Upper lobe of right lung (tissue), 1 donor: ENCODE measurements at places on chromosomes 13 and 19.

DNA sequence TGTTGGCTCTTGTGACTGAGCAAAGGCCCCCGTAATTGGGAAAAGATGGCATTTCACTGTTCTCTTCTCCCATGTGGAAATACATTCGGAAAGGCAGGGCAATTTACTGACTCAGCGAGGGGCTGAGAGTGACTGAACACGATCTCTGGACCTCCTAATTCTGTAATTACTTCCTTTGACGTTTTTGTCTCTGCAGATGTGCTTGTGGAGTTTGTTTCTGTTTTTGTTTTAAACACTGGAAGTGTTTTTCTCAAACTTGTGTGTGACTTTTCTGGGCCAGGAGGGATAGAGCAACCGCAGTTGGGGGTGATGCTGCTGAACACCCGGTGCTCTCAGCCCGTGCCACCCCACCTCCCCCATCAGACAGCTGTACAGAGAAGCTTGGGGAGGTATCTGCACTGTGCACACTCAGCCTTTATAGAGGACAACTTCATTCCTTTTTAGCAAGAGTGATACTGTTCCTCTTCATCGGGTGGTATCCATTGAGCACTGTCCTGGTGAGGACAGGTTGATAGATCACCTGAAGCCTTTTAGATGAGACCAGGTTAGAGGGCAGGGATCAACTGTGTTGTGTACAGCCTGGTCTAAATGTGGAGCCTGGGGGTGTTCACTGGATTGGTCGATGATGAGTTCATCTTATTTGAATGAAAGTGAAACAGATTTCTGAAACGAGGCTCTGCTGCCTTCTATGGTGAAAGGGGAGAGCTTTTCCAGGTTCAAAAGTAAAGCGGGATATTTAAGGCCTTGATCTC lies 117.4 kb downstream of the ESD start:
- DNase-seq: no peak
- H3K27ac ChIP-seq: peak overlapping the region; percentile 17
- H3K4me1 ChIP-seq: peaks cover 22% of the 10 kb centered on the region
- no peaks in the 10 kb centered on the region for H3K27me3 ChIP-seq
- no peaks in the 10 kb centered on the region for H3K36me3 ChIP-seq

GRCh38 chr19:41325947-41326706 lies 16.2 kb downstream of the CCDC97 start:
- H3K4me3 ChIP-seq: peak overlapping the region; percentile 23
- no peak for DNase-seq
- peaks cover 22% of the 10 kb centered on the region for H3K36me3 ChIP-seq

- no peak overlapping the region for H3K27ac ChIP-seq
- H3K4me1 ChIP-seq: no peaks in the 10 kb centered on the region
- H3K27me3 ChIP-seq: no peaks in the 10 kb centered on the region
- no peak for DNase-seq
- no peak overlapping the region for H3K4me3 ChIP-seq
- H3K36me3 ChIP-seq: peaks cover 50% of the 10 kb centered on the region
These were observed 16.0 kb downstream of the ZNF582 start for GRCh38 chr19:56377105-56377924.

- no peaks in the 10 kb centered on the region for H3K27me3 ChIP-seq
- H3K36me3 ChIP-seq: no peaks in the 10 kb centered on the region
- no peaks in the 10 kb centered on the region for H3K4me1 ChIP-seq
These were observed 301.0 kb downstream of the TBC1D4 start for GRCh38 chr13:75180805-75181455.

DNA sequence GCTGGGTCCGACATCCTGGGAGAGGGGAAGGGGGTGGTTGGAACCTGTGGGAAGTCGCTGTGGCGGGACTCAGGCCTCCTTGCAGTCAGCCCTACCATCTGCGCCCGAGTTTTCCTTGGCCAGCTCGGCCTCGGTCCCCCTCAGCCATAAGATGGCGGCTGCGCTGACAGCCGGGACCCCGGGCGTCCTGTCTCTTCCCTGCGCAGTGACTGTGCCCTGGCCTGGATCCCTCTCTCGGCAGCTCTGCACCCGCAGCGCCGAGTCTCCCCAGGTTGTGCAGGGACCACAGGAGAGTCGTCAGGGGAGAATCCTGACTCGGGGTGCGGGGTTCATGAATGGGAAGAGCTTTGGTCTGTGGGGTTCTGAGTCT lies 345 bp downstream of the ZNF257 start:
- peak overlapping the region; percentile 54 for H3K4me3 ChIP-seq
- H3K4me1 ChIP-seq: no peaks in the 10 kb centered on the region
- H3K27me3 ChIP-seq: no peaks in the 10 kb centered on the region
- no peaks in the 10 kb centered on the region for H3K36me3 ChIP-seq
- DNase-seq: no peak

DNA sequence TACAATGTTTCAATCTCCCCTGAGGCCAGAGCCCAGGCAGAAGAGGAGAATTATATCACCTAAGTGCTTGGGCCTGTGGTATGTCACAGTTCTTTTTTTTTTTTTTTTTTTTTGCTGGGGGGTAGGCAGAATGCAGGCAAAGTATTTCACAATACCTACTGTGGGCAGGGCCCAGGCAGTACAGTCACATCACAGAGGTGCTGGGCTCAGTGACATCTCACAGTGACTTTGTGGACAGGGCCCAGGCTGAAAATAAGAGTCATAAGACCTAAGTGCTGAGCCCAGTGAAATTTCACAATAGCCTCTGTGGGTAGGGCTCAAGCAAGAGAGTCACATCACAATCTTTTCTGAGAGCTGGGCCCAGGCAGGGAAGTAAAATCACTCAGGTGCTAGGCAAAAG lies 15.9 kb upstream of the ZNF208 start:
- no peaks in the 10 kb centered on the region for H3K4me1 ChIP-seq
- no peak overlapping the region for H3K4me3 ChIP-seq
- no peaks in the 10 kb centered on the region for H3K36me3 ChIP-seq
- no peaks in the 10 kb centered on the region for H3K27me3 ChIP-seq
- H3K27ac ChIP-seq: no peak overlapping the region
- no peak for DNase-seq

GRCh38 chr13:69585656-69586055 lies 522.0 kb upstream of the ATXN8OS start:
- H3K27me3 ChIP-seq: no peaks in the 10 kb centered on the region
- H3K4me1 ChIP-seq: no peaks in the 10 kb centered on the region
- no peak overlapping the region for H3K27ac ChIP-seq
- H3K36me3 ChIP-seq: no peaks in the 10 kb centered on the region

DNA sequence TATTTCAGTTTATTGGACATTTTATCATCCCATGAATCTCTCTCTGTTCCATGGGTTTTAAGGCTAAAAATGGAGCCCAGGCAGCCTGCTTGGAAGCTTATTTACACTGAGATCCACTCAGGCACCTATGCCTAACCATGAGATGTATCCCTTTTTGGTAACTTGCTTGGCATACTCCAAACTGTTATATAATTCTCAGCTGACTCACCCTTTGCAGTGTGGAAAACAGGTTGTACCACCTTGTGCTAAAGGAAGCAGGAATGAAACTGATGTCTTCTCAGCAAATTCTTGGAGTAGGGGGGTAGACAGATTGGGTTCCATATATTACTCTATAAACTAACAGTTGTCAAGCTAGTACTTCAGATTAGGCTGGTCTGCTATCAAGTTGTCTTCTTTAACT lies 483.6 kb downstream of the KLF5 start:
- no peaks in the 10 kb centered on the region for H3K27me3 ChIP-seq
- DNase-seq: no peak
- H3K4me1 ChIP-seq: no peaks in the 10 kb centered on the region
- no peaks in the 10 kb centered on the region for H3K36me3 ChIP-seq

GRCh38 chr19:28466107-28467045 lies 746.6 kb downstream of the UQCRFS1 start:
- H3K4me1 ChIP-seq: peaks cover 3% of the 10 kb centered on the region
- H3K36me3 ChIP-seq: no peaks in the 10 kb centered on the region
- no peak overlapping the region for H3K4me3 ChIP-seq
- no peak overlapping the region for H3K27ac ChIP-seq

GRCh38 chr13:72514146-72514545 lies 213.3 kb downstream of the MZT1 start:
- H3K27me3 ChIP-seq: no peaks in the 10 kb centered on the region
- DNase-seq: no peak
- H3K4me1 ChIP-seq: no peaks in the 10 kb centered on the region
- no peaks in the 10 kb centered on the region for H3K36me3 ChIP-seq
- no peak overlapping the region for H3K4me3 ChIP-seq

DNA sequence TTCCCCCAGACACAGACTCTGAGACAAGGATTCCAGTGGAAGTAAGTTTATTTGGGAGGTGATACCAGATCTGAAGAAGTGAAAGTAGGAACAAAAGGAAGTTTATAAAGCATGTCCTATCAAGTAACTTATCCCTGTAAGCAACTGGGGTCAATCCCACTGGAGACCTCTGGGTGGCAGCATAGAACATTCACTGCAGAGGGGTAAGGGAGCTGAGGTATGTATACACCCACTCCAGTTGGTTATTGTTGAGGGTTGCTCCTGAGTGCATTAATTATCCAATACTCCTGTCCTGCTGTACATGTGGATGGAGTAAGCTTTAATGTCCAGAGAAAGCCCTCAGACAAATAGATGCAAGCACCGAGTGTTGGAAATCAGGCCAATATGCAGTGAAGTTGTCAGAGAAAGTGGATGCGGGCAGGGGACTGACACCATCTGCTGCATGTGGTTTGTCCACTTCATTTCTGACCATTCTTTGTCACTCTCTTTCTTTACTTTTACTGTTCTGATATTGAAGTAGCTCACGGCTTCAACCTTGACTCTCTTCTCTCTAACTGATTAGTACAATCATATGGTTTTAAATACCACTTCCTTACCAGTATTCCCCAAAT lies 46.7 kb downstream of the NOTCH3 start:
- no peaks in the 10 kb centered on the region for H3K36me3 ChIP-seq
- no peaks in the 10 kb centered on the region for H3K27me3 ChIP-seq
- no peak for DNase-seq
- H3K4me3 ChIP-seq: no peak overlapping the region
- no peaks in the 10 kb centered on the region for H3K4me1 ChIP-seq
- no peak overlapping the region for H3K27ac ChIP-seq

GRCh38 chr13:47843005-47843404 lies 158.1 kb downstream of the SUCLA2 start:
- no peaks in the 10 kb centered on the region for H3K4me1 ChIP-seq
- no peaks in the 10 kb centered on the region for H3K36me3 ChIP-seq
- H3K27me3 ChIP-seq: no peaks in the 10 kb centered on the region
- H3K4me3 ChIP-seq: no peak overlapping the region
- no peak for DNase-seq
- no peak overlapping the region for H3K27ac ChIP-seq

GRCh38 chr19:48466561-48467325 lies 2.4 kb upstream of the CYTH2 start:
- no peak for DNase-seq
- H3K36me3 ChIP-seq: peaks cover 14% of the 10 kb centered on the region
- H3K27ac ChIP-seq: no peak overlapping the region
- no peaks in the 10 kb centered on the region for H3K27me3 ChIP-seq
- no peak overlapping the region for H3K4me3 ChIP-seq
- H3K4me1 ChIP-seq: peaks cover 13% of the 10 kb centered on the region

GRCh38 chr13:29435125-29435911 lies 160.2 kb downstream of the SLC7A1 start:
- peaks cover 6% of the 10 kb centered on the region for H3K4me1 ChIP-seq
- no peaks in the 10 kb centered on the region for H3K27me3 ChIP-seq
- no peak for DNase-seq
- no peaks in the 10 kb centered on the region for H3K36me3 ChIP-seq
- H3K4me3 ChIP-seq: no peak overlapping the region

GRCh38 chr19:6720369-6721137 lies at the start of gene C3:
C3 (minus strand) TSS chr19:6720650; CDS start chr19:6720589, 61 bp downstream.
- peaks cover 32% of the 10 kb centered on the region for H3K4me1 ChIP-seq
- DNase-seq: peak; percentile 83
- H3K36me3 ChIP-seq: peaks cover 4% of the 10 kb centered on the region
- H3K27ac ChIP-seq: peak within 1 kb of the TSS; percentile 65
- H3K4me3 ChIP-seq: peak within 1 kb of the TSS; percentile 49

DNA sequence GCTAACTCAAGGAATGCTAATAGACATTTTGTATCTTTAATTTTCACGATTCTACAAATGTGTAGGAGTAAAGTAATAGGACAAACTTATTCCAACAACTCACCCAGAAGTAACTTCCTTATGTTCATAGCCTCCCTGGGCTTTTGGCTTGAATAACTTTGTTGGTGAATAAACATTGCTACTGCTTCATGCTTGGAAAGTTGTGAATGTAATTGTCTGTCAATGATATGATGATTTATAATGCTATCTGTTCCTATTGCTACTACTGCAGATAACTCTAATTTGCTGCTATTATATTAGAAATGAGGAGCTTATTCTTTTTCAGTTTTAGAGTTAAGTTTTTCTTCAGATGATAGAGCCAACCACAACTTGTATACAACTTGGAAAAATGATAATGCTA lies 307.7 kb downstream of the PCDH9 start:
- no peaks in the 10 kb centered on the region for H3K36me3 ChIP-seq
- H3K27ac ChIP-seq: no peak overlapping the region
- no peaks in the 10 kb centered on the region for H3K4me1 ChIP-seq
- H3K4me3 ChIP-seq: no peak overlapping the region
- no peaks in the 10 kb centered on the region for H3K27me3 ChIP-seq

DNA sequence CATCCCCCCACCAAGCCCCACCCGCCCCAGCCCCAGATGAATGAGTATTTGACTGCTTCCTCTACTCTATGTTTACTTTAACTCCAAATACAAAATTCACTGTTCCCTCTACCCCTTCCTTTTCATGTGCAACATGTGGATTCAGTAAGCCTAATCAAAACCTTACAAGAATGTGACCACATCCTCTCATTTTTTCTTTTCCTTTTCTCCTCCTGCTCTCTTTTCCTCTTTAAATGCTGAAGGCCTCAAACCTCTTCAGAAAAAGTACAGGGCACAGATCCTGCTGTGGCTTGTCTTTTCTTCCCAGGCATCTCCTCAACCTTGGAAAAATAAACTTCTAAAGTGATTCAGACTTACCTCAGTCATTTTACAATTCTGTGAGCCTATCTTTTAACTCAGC lies 119.0 kb downstream of the MYCBP2 start:
- H3K36me3 ChIP-seq: peaks cover 72% of the 10 kb centered on the region
- no peak overlapping the region for H3K27ac ChIP-seq
- H3K4me3 ChIP-seq: no peak overlapping the region
- H3K4me1 ChIP-seq: no peaks in the 10 kb centered on the region
- DNase-seq: no peak

DNA sequence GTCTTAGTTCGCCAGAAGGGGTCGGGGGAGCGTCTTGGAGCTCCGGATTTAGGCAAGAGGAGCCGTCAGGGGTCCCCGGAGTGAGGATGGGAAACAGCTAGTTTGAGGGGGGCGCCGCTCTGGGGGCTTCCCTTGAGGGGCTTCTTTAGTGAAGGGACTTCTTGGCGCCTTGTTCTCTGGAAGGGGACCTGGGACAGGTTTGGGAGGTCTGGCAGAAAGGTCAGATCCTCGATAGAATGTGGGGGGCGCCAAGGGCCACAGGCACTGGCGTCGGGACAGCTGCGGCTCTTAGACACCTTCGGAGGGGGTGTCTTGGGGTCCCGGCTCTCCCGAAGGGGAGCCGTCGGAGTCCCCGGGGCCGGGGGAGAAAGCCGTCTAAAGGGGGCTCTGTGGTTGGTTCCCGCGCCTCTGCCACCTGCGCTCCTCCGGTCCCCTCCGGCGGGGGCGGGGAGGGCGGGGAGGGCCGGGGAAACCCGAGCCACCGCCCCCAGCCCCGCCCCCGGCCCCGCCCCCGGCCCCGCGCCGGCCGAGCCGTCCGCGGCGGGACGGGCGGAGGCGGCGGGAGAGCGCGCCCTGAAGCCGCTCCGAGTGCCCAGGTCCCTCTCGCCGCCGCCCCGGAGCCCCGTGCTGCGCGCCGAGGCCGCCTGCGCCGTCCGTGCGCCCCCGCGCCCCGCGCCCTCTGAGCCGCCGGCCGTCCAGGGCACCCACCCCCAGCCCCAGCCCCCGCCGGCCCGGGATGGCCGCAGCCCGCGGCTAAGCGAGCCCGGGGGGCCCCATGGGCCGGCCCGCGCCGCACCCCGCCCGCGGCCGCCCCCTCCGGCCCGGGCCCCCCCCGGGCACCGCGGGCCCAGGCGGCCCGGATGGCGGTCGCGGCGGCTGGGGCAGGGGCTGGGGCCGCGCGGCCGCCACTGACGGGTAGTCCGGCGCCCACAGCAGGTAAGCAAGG lies at the start of gene NRTN:
NRTN (plus strand) TSS at position 552 of the 946 bp plus-strand sequence. CDS start 19,099 bp downstream, outside the sequence.
- H3K27ac ChIP-seq: no peak within 1 kb of the TSS
- peaks cover 16% of the 10 kb centered on the region for H3K4me1 ChIP-seq
- DNase-seq: peak; percentile 74
- no peaks in the 10 kb centered on the region for H3K36me3 ChIP-seq
